Germinal center (tissue), 1 donor: ENCODE measurements at places on chromosomes 5 and 9.

GRCh38 chr9:13491493-13492424 is 212.3 kb upstream of the MPDZ start:
- no peak for DNase-seq

- no peak for DNase-seq
Observed at GRCh38 chr5:112694853-112695709, 42.6 kb upstream of the APC start.

GRCh38 chr5:106303911-106304310 is 1366.8 kb downstream of the EFNA5 start:
- no peak for DNase-seq

GRCh38 chr5:170584003-170584402 is 80.2 kb downstream of the KCNIP1 start:
- DNase-seq = no peak

- no peak for DNase-seq
Observed at GRCh38 chr9:83472221-83472665, 66.0 kb downstream of the FRMD3 start.

GRCh38 chr5:157820593-157821252 is 38.2 kb downstream of the CLINT1 start:
- no peak for DNase-seq

GRCh38 chr9:93129286-93129685 is 4.8 kb downstream of the NINJ1 start:
- no peak for DNase-seq

DNA sequence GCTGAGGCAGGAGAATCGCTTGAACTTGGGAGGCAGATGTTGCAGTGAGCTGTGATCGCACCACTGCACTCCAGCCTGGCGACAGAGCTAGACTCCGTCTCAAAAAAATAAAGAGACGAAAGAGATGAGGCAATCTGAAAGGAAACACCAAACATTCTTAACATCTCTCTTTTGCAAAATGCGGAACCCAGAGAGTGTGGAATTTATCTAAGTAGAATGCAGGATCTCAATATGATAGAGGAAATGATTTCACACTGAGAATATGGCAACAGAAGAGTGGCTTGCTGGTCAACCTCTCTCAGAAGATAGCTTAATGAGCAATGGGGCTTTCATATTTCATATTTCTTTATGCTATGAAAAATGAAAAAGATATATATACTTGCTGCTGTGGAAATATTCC is 33.4 kb upstream of the PCA3 start:
- no peak for DNase-seq

GRCh38 chr9:78921341-78921740 is 624.4 kb downstream of the PSAT1 start:
- no peak for DNase-seq

DNA sequence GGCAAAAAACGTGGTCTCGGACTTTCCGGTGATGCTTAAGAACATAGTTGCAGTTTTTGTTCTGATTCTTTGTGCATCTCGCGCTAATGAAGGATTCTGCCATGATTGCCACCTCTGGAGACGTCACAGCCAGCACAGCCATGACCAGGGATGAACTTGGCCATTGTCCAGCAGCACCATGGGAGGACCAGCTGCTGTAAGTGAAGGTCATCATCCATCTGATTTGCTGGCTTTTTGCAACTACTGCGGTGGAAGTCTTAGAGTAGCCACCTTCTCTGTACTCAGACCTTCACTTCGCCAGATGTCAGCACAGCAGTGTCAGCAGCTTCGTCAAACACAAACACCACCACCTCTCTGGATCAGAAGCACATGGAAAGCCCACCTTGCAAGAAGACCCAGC is 45.7 kb downstream of the NSUN2 start:
- no peak for DNase-seq

DNA sequence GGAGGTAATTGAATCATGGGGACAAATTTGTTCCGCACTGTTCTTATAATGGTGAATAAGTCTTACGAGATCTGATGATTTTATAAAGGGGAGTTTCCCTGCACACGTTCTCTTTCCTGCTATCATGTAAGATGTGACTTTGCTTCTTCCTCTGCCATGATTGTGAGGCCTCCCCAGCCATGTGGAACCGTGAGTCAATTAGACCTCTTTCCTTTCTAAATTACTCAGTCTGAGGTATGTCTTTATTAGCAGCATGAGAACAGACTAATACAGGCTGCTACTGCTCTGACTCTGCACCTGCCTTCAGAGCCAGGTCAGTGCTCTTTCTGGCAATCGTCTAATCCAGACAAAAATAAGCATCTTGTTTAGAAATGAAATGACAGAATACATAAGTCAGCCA is 479.2 kb upstream of the TUSC1 start:
- no peak for DNase-seq

DNA sequence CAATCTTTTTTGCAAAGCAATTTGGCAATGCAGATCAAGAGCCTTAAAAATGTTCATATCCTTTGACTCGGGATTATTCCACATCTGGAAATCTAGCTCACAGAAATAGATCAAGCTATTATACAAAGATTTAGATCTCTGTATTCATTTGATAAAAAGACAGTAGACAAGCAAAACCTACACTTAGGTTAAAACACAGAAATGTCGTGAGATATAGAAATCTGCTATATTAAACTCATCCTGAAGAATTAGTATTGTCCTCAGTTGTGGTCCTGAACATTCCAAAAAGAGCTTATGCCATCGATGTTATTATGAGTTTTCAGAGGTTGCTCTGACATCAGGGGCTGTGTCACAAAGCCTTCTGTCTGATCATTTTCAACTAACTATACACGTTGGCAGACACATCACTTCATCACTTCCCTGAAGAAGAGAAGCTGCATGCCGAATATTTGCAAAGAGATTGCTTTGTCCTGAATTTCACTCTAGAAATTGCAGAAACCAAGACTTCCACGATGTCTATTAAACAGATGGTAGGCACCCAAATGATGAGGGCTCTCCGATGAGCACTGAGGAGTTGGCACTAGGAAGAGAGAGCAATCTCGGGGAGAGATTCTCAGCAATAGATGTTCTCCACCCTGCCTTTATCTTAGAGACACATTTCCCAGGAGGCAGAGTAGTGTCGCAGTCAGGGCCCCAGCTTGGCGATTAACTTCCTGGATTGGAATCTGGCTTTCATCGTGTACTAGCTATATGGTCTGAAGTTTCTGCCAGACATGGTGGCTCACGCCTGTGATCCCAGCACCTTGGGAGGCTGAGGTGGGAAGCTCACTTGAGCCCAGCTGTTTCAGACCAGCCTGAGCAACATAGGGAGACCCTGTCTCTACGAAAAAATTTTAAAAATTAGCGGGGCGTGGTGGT is 1.9 kb upstream of the UBTD2 start:
- no peak for DNase-seq

- no peak for DNase-seq
Observed at GRCh38 chr9:126947529-126947928, 32.9 kb downstream of the RALGPS1 start.

GRCh38 chr5:69404659-69405330 is 10.1 kb upstream of the MARVELD2 start:
- DNase-seq = no peak

DNA sequence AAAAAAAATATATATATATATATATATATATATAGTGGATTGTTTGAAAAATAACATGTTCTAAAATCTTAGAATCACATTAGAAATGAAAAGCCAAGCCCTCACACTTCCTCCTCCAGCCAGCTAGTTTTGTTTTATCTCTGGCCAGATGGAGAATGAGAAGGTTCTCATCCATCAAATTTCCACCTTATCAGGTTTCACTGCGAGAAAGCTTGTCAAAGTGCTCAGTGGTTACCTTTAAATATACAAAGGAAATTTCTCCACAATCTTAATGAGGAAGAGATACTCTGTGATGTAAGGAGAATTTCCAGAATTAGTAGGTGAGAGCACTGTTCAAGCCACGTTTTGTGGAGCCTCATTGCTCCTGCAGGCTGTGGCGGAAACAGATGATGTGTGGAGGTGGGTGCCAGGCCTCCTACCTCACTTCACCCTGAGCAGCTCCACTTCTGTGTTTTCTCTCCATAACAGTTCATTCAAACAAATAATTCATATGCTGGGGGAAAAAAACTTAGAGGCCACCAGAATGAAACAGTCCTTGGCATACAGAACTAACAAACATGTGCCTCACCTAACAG is 71.9 kb downstream of the CDK5RAP2 start:
- DNase-seq = no peak

- no peak for DNase-seq
Observed at GRCh38 chr5:126235628-126236027, 187.6 kb upstream of the GRAMD2B start.

- no peak for DNase-seq
Observed at GRCh38 chr9:137905740-137906139, 28.2 kb downstream of the CACNA1B start.

- no peak for DNase-seq
Observed at GRCh38 chr5:5288201-5288600, 134.3 kb upstream of the ICE1 start.

DNA sequence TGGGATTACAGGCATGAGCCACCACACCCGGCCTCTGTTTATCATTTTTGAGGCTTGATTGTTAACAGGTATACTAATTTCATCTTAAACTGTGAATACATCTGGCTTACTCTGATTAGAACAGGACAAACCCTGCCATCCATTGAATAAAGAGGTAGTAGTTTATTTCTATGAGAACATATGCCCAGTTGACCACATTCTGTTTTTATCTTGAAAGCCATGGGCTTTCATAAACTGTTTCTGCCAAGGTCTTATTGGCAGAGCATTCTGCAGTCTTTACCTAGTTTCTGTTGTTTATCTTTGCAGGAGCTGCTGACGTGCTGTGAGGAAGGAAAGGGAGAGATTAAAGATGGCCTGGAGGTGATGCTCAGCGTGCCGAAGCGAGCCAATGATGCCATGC is 184.9 kb upstream of the OTULINL start:
- DNase-seq = no peak

DNA sequence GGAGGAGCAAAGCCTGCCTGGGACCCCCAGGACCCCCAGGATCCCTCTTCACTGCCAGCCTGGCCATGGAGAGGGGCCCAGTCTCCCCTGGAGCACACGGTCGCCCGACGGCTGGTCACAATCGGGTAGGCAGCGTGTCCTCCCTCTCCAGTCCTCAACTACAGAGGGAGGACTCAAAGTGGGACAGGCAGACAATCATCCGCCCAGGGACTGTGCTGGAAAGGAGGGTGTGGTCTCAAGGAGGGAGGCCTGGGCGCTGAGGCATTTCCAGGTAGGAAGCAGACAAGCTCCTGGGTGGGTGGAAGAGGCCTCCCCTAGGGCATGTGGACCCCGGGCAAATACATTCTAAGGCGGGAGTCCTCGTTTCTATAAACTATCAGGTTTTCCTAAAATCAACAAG is 93.2 kb upstream of the ADAMTS2 start:
- DNase-seq = no peak

GRCh38 chr5:111167551-111167950 is 56.6 kb upstream of the CAMK4 start:
- DNase-seq = no peak

DNA sequence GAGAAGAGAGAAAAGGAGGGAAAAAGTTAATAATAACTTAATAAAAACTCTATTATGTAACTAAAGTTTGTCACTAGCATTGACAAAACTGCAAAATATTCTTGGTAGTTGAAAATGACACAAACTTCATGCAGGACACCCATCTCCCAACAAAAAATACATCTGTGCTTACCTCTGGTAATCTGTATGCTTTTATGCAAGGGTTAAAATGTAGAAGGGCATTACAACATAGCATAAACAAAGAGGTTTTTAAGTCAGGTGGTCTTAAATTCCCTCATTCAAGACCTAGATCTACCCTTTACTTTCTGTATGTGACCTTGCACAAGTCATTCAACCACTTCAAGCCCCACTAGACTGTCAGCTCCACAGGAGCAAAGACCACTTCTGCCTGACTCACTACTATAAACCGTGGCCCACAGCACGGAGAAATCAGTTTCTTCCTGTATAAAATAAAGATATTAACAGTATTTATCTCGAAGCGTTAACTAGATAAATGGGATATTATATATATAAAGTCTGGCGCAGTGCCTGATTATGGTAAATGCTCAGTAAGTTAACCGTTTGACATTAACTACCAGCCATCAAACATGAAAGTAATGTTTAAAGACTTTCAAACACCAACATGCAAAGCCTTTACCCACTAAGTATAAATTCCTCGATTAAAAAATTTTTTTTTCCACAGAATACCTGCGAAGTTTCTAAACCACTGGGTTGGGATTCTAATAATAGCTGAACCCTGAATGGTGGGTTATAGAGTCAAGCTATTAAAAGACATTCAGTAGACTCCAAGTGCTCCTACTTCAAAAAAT is 2.0 kb downstream of the FBXL17 start:
- DNase-seq = no peak

DNA sequence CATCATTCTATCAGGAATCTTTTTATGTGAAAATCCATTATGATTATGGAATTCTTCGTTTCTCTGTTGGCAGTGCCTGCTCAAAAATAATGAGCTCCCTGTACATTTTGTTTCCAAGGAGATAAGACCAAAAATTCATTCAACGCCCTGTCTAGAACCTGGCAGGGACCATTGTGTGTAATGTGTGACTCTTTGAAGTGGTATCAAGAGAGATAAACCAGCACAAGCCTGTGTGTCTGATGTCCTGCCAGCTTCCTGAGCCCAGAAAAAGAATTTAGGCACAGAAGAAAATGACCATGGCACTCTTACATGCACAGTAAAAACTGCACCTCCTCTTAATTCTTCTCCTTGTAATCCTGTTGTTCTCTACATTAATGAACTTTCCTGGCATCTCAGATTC is 177.4 kb downstream of the SAXO1 start:
- DNase-seq = no peak

GRCh38 chr5:448766-449090 is 5.8 kb downstream of the EXOC3 start:
- DNase-seq = no peak

DNA sequence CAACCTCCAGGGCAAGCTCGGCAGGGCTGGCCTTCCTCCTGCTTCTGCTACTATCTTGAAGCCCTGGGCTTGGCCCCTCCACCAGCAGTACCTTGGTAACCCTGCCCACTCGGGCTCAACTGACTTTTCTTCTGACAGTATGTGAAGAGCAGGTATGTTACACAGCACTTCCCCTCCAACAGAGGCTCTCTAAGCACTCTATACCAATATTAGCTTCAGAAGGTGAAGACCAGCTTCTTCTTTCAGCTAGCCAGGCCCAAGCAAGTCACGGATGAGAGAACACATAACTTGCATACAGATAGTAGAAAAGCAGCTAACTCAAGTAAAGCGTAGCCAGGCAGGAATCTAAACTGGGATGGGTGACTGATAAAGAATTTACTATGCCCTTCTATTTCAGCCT is 64.3 kb downstream of the FEM1C start:
- DNase-seq = peak; percentile 7

- DNase-seq = no peak
Observed at GRCh38 chr5:34509392-34509791, 146.7 kb upstream of the RAI14 start.

GRCh38 chr9:117116084-117116483 is 298.8 kb downstream of the ASTN2 start:
- DNase-seq = no peak
